ENCODE measurements at places on chromosomes 6 and 20.

GRCh38 chr20:60031107-60031506 lies 72.9 kb downstream of the CDH26 start:
- DNase-seq = no peak

DNA sequence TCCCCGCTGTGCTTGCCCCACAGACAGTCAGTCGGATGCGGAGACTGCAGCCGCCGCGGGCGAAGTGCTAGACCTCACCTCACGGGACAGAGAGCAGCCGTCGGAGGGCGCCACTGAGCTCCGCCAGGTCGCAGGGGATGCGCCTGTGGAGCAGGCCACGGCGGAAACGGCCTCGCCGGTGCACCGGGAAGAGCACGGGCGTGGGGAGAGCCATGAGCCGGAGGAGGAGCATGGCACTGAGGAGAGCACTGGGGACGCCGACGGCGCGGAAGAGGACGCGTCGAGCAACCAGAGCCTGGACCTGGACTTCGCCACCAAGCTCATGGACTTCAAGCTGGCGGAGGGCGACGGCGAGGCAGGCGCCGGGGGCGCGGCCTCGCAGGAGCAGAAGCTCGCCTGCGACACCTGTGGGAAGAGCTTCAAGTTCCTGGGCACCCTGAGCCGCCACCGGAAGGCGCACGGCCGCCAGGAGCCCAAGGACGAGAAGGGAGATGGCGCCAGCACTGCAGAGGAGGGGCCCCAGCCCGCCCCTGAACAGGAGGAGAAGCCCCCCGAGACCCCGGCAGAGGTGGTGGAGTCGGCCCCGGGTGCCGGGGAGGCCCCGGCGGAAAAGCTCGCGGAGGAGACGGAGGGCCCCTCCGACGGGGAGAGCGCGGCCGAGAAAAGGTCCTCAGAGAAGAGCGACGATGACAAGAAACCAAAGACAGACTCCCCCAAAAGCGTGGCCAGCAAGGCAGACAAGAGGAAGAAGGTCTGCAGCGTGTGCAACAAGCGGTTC lies 66.4 kb downstream of the SSR1 start:
- no peak for DNase-seq

DNA sequence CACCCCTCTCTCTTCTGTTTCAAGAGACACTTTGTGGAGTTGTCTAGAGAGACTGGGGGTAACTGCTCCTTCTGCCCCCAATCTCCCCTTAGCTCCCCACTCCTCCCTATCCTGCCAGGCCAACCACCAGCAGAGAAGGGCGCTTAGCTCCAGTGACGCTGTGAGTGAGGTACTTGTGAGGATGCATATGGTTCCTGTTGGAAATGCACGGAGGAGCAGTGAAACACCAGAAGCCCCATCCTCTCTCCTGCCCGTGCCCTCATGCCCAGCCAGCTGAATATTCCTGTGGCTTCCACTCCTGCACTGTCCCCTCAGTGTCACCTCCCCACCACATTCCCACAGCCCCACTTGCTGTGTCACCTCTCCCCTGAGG lies 11.9 kb downstream of the NT5E start:
- DNase-seq = no peak

- DNase-seq = peak; percentile 74
Measured at GRCh38 chr20:2688041-2688591, 4.5 kb upstream of the EBF4 start.

GRCh38 chr20:38751360-38751976 lies 3.2 kb downstream of the ACTR5 start:
- no peak for DNase-seq

GRCh38 chr6:143294265-143294860 lies 156.1 kb downstream of the ADAT2 start:
- no peak for DNase-seq

DNA sequence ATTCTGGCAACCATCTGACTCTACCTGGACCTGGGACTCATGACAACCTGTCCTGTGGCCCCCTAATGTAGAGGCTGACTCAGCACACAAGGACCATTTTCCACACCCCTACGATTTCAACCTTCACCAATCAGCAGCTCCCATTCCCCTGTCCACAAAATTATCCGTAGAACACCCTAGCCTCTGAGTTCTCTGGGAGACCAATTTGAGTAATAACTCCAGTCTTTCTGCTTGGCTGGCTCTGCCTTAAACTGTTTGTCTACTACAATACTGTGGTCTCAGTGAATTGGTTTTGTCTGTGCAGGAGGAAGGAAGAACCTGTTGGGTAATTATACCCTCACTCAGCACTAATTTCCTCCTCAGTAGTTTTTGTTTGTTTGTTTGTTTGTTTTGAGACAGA lies 99.3 kb upstream of the MRPS10 start:
- no peak for DNase-seq

- DNase-seq = no peak
Measured at GRCh38 chr20:38885357-38885756, 40.9 kb upstream of the FAM83D start.

- no peak for DNase-seq
Measured at GRCh38 chr6:64040113-64040512, 404.5 kb downstream of the PHF3 start.

GRCh38 chr6:34512738-34513115 lies 43.4 kb downstream of the SPDEF start:
- DNase-seq = no peak

- no peak for DNase-seq
Measured at GRCh38 chr6:138864343-138864890, 68.5 kb downstream of the ECT2L start.

DNA sequence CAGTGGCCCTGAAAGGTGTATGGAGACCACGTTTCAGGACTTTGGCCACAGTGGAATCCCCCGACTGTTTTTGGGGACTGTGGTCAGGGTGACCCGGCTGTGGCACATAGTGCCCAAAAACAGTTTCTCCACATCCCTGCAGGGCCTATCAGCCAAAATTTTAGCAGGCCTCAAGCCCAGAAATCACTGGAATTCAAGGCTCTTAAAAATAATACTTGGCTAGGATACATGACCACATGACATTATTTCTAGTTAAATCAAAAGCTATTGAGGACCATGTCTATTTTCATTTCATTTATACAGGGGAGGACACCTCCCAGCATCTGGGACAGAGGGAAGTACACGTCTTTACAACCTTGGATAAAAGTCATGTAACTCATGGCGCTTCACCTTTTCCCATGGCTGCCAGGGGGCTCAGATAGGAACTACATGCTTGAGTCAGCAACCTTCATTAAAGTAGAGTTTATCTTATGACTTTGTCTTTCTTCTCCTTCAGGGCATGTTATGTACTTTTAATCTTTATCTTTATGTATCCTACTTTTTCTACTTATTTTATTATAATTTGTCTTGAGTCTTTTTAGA lies 70.8 kb upstream of the CD93 start:
- DNase-seq = no peak

DNA sequence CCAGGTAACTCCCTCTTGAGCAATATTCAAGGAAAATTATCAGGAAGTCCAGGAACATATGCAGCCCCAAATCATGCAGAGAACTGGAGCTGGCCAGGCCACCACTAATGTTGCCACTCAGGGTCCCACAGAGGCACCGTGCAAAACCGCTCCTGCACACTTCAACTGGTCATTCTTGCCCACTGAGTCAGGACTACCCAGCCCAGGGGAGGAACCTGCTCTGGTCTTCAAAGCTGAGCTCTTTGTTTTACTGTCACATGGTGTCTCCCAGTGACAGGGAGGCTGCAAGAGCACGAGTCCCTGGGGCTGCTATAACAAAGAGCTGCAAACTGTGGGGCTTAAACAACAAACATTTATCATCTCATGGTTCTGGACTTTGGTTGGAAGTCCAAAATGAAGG lies 336.0 kb upstream of the PRDM1 start:
- DNase-seq = no peak

- DNase-seq = no peak
Measured at GRCh38 chr20:10225439-10226060, 6.9 kb downstream of the SNAP25 start.

GRCh38 chr6:123201869-123202372 lies 205.9 kb downstream of the CLVS2 start:
- DNase-seq = no peak

DNA sequence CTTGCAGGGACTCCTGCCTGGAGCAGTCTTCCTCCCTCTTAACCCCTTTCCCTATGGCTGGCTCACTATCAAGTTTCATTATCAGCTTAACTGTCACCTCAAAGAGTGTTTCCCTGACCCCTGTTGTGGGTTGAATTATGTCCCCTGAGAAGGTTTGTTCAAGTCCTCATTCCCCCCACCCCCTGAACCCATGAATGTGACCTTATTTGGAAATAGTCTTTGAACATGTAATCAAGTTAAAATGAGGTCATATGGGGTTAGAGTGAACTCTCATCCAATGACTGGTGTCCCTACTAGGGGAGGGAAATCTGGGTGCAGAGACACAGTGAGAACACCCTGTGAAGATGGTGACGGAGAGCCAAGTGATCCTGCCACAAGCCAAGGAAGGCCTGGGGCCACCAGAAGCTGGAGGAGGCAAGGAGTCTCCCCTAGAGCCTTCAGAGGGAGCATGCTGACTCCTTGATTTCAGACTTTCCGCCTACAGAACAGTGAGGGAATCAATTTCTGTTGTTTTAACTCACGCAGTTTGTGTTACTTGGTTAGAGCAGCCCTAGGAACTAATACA lies 165.2 kb upstream of the TOP1 start:
- no peak for DNase-seq

DNA sequence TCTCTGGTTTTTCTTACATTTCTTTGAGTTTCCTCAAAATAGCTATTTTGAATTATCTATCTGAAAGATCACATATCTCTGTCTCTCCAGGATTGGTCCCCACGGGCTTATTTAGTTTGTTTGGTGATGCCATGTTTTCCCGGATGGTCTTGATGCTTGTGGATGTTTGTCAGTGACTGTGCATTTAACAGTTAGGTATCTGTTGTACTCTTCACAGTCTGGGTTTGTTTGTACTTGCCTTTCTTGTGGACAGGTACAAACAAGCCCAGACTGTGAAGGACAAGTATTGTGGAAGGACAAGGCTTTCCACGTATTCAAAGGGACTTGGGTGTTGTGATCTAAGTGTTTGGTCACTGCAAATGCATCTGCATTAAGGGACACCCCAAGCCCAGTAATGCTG lies 49.9 kb upstream of the TOP1 start:
- no peak for DNase-seq

DNA sequence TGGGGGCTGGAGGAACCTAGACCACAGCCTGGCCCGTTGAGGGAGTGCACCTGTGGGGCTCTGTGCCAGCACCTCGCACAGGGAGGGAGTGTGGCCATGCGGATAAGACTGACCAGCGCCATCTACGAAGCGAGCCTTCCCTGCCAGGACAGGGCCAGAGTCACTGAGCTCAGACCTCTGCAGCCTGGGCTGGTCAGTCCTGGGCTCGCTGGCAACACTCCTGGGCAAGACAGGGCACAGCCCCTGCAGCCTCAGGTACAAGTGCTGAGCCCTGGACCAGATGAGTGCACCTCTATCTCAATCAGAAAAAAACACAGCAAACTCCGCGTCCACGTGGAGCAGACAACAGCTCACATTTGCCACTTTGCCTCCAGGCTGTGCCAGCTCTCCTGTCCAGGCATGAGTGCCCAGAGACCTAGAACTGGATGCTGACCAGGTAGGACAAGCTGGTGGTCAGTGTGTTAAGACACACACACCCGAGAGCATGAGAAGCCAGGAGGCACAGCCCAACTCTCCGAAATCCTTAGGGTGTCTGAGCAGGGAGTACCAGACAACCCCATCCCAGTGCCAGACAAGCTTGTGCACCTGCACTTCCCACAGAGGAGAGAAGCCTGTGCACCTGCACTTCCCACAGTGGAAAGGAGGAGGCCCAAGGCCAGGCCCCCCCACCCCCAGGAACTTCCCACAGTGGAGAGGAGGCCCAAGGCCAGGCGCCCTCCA lies 4.9 kb downstream of the ARFRP1 start:
- DNase-seq = no peak

DNA sequence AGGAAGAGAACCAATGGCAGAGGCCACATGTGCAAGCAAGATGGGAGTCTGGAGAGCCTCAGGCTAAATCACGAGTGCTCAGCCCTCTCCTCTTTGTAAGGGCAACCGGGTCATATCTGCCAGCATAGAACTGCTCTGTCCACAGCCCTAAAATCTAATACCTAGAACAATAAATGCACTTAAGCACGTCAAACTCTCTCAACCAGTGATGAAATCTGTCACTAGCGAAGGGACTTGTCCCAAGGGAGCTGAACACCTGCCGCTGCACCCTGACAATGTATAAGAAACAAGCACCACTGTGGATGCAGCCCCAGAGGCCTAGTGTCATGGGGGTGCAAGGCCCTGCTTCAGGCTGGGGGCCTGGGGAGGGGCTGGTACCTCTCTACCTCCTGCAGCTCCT lies 82.5 kb downstream of the PRL start:
- DNase-seq = no peak

GRCh38 chr20:10568032-10568431 lies 105.8 kb downstream of the JAG1 start:
- no peak for DNase-seq

DNA sequence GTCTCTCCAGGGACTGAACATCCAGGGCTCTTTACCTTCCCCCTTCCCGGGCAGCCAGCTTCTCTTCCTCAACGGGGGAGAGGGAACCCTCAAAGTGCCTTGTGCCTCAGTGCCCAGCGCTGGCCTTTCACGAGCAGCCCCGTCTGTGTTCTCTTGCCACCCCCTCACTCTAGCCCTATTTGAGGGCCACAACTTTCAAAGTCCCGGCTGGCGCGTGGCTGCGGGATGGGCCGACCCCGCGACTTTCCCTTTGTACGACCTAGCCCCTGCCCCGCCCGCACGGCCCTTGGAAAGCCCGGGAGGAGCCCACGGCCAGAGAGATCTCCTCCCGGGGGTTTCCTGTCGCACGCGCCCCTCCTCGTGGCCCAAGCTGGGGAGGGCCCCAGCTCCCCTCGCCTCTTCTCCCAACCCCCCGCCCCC lies 559 bp downstream of the SCRT2 start:
- no peak for DNase-seq

- no peak for DNase-seq
Measured at GRCh38 chr6:25263657-25264056, 15.5 kb upstream of the CARMIL1 start.

DNA sequence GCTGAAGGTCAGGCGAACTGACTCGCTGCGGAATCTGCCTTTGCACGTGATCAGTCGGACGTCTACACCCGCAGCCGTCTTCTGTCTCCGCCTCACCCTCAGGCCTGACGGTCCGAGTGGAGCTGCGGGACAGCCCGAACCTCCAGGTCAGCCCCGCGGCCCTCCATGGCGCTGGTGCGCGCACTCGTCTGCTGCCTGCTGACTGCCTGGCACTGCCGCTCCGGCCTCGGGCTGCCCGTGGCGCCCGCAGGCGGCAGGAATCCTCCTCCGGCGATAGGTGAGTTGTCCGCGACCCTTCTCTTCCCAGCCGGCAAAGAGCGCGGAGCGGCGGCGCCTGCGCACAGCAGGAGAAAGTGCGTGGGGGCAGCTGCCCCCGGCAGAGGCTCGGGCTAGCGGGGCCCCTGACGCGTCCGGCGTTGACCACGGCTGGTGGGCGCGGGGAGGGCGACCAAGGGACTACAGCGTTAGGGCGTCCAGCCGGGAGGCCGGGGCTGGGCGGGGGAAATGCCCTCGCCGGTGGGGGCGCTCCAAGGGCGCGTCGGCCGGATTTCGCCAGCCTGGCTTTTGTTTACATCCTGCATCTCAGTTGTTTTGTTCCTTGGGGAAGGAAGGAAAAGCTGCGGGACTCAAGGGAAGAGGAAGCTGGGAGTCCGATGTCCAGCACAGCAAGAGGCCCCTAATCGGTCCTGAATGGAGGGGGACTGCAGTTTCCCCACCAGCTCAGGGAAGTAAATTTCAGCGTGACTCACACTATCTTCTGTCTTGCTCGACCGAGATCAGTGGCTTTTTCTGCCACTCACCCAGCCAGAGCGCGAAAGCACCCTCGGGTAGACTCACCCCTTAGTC lies at the start of gene SMPDL3A:
Gene SMPDL3A, plus strand, starts transcription at position 77 of the 846 bp plus-strand sequence. Its CDS starts 89 bp downstream, at position 166.
- peak; percentile 12 for DNase-seq

Measured in stimulated activated CD4-positive, alpha-beta T cell treated with anti-CD3 and anti-CD28 coated beads, Interleukin-4, amount 100 ng/mL, for 48 hours (primary cell).